ENCODE measurements at places on chromosomes 12 and 14. TPM values are rescaled to one million over a fixed set of nuclear protein-coding genes. Genes with fewer than 3 reads are reported as not detected.

The REM2 gene
- total RNA-seq, result 0.28 TPM

The IAPP gene
- total RNA-seq, result not detected

The SOS2 gene
- total RNA-seq, result 14.5 TPM

The TSHR gene
- total RNA-seq, result not detected

The KRT83 gene
- not detected for total RNA-seq

The UBR7 gene
- total RNA-seq, result 24.5 TPM

The LAG3 gene
- 0.14 TPM for total RNA-seq

The KLRG1 gene
- total RNA-seq, result not detected

The OR4E2 gene
- total RNA-seq, result not detected

The HOXC11 gene
- not detected for total RNA-seq

The E2F7 gene
- total RNA-seq, result 7.0 TPM

The ITPR2 gene
- total RNA-seq, result 10.9 TPM

The ABCD2 gene
- total RNA-seq, result not detected

The DEPDC4 gene
- total RNA-seq, result 3.1 TPM

The TSPAN8 gene
- not detected for total RNA-seq

The COQ6 gene
- total RNA-seq, result 26.3 TPM

The TCL1B gene
- total RNA-seq, result not detected
